Endothelial cell (in vitro differentiated cells): ENCODE measurements at places on chromosomes 4 and X.

DNA sequence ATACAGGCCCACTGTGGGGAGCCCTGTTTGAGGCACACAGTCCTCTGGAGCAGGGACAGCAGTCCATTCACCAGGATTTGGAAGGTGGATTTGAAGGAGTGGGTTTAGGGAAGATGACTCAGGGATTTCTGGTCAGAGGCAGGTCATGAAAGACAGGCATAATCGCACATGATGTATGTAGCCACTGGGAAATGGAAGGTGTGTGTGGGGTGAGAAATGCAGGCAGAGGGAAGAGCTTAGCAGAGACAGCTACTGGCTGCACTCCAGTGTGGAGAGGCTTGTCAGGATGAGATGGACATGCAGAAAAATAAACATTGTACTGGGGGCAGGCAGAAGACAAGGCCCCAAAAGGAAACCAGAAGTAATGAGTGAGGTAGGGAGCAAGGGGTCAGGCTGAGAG lies 85.2 kb upstream of the STS start:
- H3K27ac ChIP-seq: no peak overlapping the region
- H3K4me1 ChIP-seq: no peaks in the 10 kb centered on the region
- no peak for DNase-seq
- H3K27me3 ChIP-seq: peaks cover 3% of the 10 kb centered on the region
- peaks cover 9% of the 10 kb centered on the region for H3K36me3 ChIP-seq

- H3K27me3 ChIP-seq: no peaks in the 10 kb centered on the region
- H3K4me3 ChIP-seq: no peak overlapping the region
- no peak overlapping the region for H3K27ac ChIP-seq
- no peaks in the 10 kb centered on the region for H3K36me3 ChIP-seq
These were observed 6.6 kb upstream of the PTPN13 start for GRCh38 chr4:86587381-86588140.

DNA sequence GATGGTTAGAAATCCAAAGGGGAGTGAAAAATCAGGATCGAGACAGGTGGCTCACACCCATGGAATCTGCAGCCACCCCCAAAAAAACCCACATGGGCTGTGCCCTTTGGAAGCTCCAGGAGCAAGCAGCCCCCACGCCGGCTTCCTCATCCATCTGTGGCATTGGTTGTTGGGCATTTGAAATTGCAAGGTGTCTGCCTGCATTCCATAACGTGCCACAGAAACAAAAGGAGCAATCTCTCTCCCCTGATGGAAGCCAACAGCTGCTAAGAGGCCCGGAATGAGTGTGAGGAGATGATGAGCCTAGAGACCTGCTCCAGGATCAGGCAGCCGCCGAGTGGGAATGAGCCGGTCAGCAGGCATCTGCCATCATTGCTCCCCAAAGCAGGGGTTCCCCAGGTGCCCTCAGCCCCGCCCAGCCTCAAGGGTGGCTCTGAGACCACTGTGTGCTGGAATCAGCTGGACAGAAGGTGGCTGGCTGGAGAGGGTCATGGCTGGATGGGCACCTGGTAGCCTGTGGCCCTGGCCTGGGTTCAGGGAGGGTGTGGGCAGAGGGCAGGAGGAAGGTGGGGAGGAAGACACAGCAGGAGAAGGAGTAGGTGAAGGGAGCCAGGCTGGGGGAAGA lies 113.2 kb downstream of the CRLF2 start:
- peaks cover 17% of the 10 kb centered on the region for H3K27me3 ChIP-seq
- no peak overlapping the region for H3K27ac ChIP-seq
- H3K4me1 ChIP-seq: no peaks in the 10 kb centered on the region
- peaks cover 20% of the 10 kb centered on the region for H3K36me3 ChIP-seq

GRCh38 chrX:46400530-46401443 lies 144.4 kb downstream of the ZNF674 start:
- no peak overlapping the region for H3K4me3 ChIP-seq
- peaks cover 2% of the 10 kb centered on the region for H3K27me3 ChIP-seq
- peaks cover 4% of the 10 kb centered on the region for H3K36me3 ChIP-seq
- no peak overlapping the region for H3K27ac ChIP-seq
- H3K4me1 ChIP-seq: no peaks in the 10 kb centered on the region
